A549 treated with DMSO at 1 μM for 4 hours (cell line): ENCODE measurements at places on chromosomes 4 and X. TPM values are rescaled to one million over a fixed set of nuclear protein-coding genes. Genes with fewer than 3 reads are reported as not detected.

BMP3 gene
- not detected in 5 replicates for total RNA-seq

CCSER1 gene
- total RNA-seq = not detected in 5 replicates

PHF8 gene
- 12.2 to 14.7 TPM (median 13.5 TPM) in 5 replicates for total RNA-seq

UGT2B11 gene
- 0.08 to 0.14 TPM (median 0.10 TPM) in 5 replicates for total RNA-seq

P2RY8 gene
- 0.02 TPM in 1 of 5 replicates, not detected in the others for total RNA-seq

ENPEP gene
- 0.02 to 0.27 TPM (median 0.02 TPM) in 4 of 5 replicates, not detected in the other for total RNA-seq

GABRG1 gene
- total RNA-seq = not detected in 5 replicates

SLC30A9 gene
- total RNA-seq = 23.6 to 29.6 TPM (median 29.6 TPM) in 5 replicates

VEGFD gene
- total RNA-seq = 0.42 to 0.88 TPM (median 0.53 TPM) in 5 replicates

SERPINA7 gene
- total RNA-seq = not detected in 5 replicates

MAP9 gene
- total RNA-seq = 4.7 to 8.3 TPM (median 6.7 TPM) in 5 replicates

EVC2 gene
- total RNA-seq = 1.5 to 2.8 TPM (median 2.6 TPM) in 5 replicates

PPARGC1A gene
- 0.06 to 0.13 TPM (median 0.09 TPM) in 4 of 5 replicates, not detected in the other for total RNA-seq
